Activated CD8-positive, alpha-beta memory T cell treated with anti-CD3 and anti-CD28 coated beads for 1 hour (primary cell): ENCODE measurements at places on chromosomes 16 and 17.

DNA sequence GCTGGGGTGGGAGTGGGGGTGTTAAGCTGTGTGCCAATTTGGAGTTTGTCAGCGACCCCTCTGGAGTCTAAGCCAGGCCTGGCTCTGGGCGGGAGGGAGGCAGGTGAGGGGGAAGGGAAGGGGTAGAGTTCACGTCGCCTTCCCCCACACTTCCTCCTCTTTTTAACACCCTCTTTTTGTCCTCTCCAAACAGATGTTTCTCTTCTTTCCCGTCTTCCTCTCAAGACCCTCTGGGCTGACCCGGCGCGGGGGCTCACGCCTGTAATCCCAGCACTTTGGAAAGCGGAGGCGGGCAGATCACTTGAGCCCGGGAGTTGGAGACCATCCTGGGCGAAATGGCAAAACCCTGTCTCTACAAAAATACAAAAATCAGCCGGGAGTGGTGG is 3.3 kb downstream of the HOXB1 start:
- DNase-seq, result no peak

- no peak for DNase-seq
These were observed 1179.5 kb upstream of the GOT2 start for GRCh38 chr16:59913666-59914065.

DNA sequence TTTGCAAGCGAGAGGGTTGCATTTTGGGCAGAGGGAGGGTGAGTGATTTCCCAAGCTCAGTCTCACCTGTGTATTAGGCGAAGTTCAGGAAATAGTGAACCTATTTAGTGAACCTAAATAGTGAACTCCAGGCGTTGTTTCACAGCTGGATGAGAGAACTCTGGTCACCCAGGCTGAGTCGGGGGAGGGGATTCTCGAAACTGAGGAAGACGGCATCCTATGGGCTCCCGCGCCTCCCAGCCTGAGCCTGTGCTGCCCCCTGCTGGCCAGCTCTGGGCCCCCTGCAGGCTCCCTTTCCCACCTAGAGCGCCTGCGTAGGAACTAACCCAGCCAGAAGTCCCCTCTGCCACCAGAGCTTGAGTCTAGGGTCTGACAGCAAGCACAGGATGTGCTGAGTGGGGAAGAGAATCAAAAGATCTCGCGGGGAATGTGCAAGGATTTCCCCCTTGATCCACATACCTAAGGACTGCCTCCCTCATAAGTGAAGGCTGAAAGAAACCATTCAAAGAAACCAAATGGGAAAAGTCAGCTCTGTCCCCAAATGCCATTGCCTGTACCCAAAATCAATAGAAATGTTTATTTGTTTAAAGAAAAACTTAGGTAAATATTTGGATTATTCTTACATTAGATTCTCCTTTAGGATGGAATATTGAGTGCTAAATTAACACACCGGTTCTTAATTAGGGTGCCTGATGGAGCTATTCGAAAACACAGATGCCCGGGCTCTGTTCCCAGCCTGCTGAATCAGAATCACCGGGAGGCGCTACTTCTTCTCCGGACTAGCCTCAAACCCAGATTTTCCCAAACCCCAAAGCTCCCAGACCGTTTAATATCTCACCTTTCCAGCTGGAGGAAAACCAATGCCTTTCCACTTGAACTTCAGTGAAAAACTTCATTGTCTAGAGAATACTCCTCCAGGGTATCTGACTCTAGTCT is 14.8 kb upstream of the MARVELD3 start:
- DNase-seq, result peak; percentile 70

- DNase-seq, result no peak
These were observed 10.8 kb downstream of the ZNF232 start for GRCh38 chr17:5100832-5101231.

DNA sequence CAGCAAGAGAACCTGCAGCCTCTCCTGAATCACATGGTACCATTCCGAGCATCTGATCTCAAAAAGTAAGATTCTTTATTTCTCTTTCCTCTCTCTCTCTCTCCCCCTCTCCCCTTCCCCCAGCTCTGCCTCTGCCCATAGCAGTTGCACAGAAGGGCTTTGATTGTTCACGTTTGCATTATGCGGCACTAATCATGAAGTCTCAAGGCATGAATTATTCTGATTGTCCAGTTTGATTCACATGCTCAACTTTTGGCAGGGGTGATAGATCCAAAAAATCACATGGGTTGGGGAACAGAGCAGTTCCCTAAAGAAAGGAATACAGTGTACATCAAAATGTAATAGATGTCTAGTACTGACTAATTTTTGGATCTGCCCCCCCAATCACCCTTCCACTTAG is 380.0 kb upstream of the SOX9 start:
- DNase-seq, result no peak

DNA sequence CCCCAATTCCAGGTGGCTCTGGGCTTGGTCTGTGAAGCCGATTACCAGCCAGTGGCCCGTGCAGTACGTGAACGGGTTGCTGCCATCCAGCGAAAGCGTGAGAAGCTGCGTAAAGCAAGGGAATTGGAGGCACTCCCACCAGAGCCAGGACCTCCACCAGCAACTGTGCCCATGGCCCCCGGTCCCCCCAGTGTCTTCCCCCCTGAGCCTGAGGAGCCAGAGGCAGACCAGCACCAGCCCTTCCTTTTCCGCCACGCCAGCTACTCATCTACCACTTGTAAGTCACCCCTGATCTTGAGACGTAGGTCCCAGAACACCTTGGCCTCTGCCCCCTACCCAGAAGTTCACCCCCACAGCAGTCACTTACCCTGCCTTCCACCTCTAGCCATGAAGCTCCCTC is 6.9 kb downstream of the WNK4 start:
- DNase-seq, result no peak

DNA sequence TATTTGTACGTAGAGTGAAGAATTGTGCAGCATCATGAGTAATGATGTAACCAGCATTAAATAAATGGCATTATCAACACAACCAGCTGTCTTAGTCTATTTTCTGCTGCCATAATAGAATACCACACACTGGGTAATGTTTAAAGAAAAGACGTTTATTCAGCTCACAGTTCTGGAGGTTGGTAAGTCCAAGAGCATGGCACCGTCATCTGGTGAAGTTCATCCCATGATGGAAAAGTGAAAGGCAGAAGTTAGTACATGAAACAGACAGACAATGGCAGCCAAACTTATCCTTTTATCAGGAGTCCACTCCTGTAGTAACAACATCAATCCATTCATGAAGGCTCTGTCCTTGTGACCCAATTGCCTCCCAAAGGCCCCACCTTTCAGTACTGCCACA is 6.3 kb upstream of the GOSR2 start:
- DNase-seq, result no peak

GRCh38 chr16:85157813-85158742 is 45.8 kb upstream of the CIBAR2 start:
- DNase-seq, result no peak

DNA sequence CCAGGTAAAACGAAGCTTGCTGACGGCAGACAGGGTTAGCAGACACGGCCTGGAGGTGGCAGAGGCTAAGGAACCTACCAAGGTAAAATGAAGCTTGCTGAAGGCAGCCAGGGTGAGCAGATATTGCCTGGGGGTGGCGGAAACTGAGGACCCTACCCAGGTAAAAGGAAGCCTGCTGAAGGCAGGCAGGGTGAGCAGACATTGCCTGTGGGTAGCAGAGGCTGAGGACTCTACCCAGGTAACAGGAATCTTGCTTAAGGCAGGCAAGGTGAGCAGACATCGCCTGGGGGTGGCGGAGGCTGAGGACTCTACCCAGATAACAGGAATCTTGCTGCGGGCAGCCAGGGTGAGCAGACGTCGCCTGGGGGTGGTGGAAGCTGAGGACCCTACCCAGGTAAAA is 2.6 kb upstream of the GCGR start:
- DNase-seq, result no peak

- DNase-seq, result no peak
These were observed 42.8 kb downstream of the TNFRSF13B start for GRCh38 chr17:16929035-16929680.

DNA sequence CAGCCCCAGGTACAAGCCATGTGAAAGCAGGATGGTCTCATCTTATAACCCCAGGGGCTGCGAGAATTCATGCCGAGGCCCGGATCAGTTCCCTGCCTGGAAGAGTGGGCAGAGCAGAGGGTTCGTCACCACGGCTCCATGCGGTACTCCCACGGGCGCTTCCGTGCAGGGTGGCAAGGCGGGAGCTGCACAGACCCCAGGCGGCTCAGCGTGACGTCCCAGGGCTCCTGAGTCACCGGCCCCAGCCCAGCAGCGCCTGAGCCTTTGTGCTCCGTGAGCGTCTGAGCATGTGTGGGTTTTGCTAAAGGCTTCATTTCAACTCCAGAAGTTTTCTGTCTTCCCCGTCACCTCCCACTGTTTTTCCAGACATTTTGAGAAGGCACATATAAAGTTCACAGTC is 71.2 kb upstream of the CHMP6 start:
- no peak for DNase-seq

DNA sequence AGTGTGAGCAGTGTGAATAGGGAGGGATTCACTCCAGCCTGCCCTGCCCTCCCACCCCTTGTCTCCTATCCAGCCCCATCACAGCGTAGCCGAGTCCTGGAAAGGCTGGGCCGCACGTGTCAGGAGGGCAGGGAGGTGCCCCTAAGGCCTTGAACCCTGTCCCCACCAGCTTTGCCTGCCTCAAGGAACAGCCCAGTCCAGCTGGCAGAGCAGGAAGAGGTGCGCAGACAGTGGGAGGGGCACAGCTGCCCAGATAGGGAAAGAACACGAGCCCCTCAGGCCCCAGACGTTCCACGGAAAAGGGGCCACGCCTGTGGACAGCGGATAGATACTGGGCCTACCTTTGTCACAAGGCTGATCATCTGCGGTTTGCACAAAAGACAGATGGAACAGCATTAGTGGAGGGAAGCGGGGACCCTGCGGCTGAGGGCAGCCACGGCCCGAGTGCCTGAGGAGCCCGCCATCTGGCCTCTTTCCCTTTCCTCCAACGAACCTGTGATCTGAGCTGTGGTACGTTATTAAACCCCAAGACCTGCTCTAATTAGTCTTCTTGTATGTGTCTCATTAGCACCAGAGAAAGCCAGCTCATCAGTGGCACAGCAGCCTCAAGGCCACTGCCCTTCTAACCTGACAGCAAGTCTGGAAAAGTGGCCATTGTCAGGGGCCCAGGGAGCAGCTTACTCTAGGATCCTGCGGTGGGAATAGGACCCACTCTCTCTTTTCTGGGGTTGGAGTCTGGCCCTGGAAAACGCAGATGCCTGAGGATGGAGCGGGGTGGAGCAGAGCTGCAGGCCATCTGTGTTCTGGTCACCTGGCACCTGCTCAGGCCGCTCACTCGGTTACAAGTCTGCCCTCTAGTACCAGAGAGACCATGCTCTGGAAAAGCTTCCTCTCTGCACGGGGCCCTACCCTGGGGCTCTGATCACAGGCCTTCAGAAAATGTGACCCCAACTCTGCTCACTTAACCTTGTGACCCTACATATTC is 16.3 kb downstream of the MPP3 start:
- DNase-seq, result no peak

GRCh38 chr17:80058311-80058955 is 22.0 kb downstream of the CCDC40 start:
- DNase-seq, result no peak

GRCh38 chr16:27193300-27193990 is 9.9 kb upstream of the KDM8 start:
- no peak for DNase-seq

GRCh38 chr16:17343028-17343427 is 127.7 kb downstream of the XYLT1 start:
- DNase-seq, result no peak

DNA sequence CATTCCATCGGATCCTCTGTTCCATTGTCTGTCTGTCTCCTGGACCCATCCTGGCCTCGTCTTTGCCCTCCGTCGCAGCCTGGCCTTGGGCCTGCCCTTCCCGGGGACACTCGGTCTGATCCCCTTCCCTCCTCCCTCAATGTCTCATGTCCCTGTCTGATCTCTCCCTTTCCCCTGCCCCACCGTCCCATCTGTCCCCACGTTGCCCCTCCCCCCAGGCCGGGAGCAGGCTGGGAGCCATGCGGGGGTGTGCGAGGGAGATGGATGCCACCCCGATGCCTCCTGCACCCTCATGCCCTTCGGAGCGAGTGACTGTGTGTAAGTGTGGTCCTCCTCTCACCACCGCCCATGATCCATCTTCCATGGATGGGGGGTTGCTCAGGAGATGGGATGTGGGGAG is 5.3 kb upstream of the ATP2A1 start:
- DNase-seq, result no peak

DNA sequence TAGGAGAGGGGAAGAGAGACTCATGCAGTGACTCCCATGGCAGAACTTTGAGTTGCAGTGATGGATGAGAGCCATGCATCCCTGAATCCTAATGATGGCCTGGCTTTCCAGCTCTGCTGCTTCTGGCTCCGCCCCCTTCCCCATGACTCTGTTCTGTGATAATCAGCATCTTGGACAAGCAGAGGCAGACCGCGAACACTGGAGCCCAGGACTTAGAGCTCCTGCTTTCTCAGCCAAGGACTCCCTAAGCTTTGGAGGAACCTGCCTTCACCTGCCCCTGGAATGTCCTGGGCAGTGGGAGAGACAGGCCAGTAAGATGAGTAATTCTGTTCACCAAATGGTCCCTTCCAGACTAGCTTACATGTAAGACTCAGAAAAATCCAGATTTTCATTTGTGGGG is 12.5 kb downstream of the CCDC92B start:
- DNase-seq, result no peak

- no peak for DNase-seq
These were observed 72.4 kb downstream of the RPH3AL start for GRCh38 chr17:280216-280615.

GRCh38 chr16:51540259-51540658 is 389.2 kb upstream of the SALL1 start:
- DNase-seq, result no peak

DNA sequence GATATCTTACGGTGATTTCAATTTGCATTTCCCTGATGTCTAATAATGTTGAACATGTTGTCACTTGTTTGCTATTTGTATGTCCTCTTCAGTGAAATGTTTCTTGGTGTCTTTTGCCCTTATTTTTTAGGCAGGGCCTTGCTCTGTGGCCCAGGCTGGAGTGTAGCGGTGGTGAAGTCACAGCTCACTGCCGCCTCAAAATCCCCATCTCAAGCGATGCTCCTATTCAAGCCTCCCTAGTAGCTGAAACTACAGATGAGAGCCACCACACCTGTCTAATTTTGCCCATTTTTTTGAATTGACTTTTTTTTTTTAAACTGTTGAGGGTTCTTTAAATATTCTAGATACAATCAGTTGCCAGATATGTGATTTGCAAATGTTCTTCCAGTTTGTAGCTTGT is 8.3 kb downstream of the UBE2G1 start:
- DNase-seq, result no peak
